ENCODE measurements at places on chromosomes 4 and X. TPM values are rescaled to one million over a fixed set of nuclear protein-coding genes. Genes with fewer than 3 reads are reported as not detected.

GRCh38 chrX:152905081-152905420, 7.2 kb downstream of the ZNF185 start:
- no peak for DNase-seq

GRCh38 chr4:163166041-163166579, 580 bp downstream of the NAF1 start:
- DNase-seq: peak; percentile 49

- DNase-seq: peak; percentile 81
Measured at GRCh38 chr4:111268769-111269414, 646.0 kb upstream of the PITX2 start.

DNA sequence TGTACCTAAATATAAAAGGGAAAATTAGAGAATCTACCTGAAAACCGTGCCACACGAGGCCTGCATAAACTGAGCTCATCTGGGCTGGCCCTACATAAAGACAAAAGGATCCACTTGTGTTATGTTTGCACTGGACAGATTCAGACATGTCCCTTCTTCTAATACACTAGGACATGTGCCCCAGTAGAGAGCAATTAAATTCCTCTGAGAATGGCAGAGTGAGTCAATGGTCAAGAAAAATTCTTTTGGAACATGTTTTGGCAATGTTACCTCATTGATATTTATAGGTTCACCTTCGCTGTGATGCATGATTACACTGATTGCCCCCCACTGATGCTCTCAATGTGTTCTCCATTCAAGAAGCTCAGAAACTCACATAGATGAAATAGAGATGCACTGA, 95.2 kb downstream of the MANBA start:
- no peak for DNase-seq

The ESX1 gene
- not detected for total RNA-seq

DNA sequence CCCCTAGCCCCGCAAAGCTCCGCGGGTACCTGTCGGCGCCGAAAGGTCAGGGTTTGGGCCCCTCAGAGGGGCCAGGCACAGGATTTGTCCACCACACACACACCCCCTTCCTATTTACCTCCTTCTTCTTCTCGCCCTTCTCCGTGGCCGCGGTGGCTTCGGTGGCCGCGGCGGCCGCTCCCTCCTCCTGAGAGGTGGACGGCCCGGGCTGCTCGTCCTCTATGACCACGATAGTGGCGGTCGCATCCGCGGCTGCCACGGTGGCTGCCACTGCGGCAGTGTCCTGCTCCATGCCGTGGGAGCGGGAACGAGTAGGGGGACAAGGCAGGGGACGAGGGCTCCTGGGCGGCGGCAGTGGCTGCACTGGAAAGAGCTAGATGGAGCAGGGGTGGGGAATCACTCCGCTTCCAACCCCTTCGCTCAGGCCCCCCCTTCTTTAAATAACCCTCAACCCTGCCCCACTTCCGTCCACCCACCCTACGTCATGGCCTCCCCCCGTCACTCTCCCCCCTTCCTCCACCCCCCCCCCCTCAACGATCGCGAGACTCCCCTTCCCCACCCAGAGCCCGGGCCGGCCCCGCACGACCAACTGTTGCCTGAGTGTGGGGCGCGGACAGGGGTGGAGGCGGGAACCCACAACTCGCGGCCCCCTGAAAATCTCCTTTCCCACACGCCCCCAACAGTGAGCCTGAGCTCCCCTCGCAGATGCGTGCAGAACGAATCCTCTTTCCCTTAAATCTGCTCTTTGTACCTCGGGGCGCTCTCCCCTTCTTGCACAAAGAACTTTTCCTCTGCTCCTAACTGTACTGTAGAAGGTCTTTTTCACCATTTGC, at the start of gene SMARCA1:
Gene SMARCA1 (minus strand): TSS at position 412 of the 833 bp plus-strand sequence. CDS start 120 bp downstream, at position 292.
- DNase-seq: peak; percentile 69

- DNase-seq: peak; percentile 85
Measured at GRCh38 chr4:19807505-19807904, 444.2 kb upstream of the SLIT2 start.

GRCh38 chr4:58274553-58274952, 1164.4 kb upstream of the IGFBP7 start:
- DNase-seq: no peak

DNA sequence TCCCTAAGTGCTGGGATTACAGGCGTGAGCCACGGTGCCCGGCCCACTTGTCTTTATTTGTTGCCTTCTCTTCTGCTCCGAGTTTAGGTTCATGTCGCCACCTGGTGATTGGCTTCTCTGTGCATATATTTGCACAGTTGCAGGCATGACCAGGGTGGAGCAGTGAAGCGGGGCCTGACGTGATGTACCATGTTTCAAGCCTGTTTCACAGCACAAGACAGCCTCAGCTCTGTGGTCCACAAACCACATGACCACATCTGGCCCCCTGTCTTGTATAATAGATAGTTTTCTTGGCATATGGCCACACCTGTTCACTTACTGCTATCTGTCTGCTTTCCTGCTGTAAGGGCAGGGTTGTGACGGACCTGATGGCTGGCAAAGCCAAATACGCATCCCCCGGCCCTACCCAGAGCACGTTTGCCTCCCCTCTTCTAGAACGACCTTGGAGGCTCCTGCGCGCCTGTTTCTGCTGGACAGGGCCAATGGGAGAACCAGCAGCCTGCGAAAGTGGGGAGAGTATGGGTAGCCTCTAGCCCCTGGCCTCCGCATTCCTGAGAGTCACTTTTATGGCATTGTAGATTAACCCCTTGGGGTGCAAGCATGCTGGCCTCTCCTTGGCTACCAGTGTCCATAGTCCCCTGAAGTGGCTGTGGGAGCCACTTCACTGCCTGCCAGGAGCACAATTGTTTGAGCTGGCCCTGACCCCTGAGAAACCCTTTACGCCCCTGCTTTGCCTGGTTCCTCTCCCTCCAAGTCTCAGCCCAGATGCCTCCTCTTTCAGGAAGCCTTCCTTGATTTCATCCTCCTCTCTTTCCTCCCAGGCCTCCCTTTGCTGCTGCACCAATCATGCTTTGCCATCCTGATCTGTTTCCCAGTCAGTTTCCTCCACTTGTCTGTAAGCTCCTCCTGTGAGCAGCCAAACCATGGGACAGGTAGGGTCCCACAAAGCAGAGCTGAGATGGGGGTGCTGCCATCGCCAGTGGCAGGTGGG, 6.0 kb upstream of the SH3TC1 start:
- peak; percentile 43 for DNase-seq

DNA sequence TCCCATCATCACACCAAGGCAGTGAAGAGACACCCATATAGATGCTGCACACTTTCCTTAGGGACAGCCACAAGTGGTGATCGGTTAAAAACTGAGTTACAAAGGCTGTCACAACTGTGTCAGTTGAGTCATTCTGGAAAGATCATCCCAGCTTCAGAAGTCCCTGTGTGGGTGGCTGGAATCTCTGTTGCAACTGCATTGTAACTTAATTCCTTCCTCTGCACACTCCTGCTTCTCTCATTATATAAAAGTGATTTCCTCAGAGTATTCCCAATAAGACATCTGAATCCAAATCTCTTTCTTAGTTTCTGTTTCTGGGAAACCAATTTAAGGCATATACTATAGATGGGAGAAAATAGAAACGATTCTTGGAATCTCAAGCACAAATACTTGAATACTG, 88.1 kb downstream of the FSTL5 start:
- DNase-seq: no peak

DNA sequence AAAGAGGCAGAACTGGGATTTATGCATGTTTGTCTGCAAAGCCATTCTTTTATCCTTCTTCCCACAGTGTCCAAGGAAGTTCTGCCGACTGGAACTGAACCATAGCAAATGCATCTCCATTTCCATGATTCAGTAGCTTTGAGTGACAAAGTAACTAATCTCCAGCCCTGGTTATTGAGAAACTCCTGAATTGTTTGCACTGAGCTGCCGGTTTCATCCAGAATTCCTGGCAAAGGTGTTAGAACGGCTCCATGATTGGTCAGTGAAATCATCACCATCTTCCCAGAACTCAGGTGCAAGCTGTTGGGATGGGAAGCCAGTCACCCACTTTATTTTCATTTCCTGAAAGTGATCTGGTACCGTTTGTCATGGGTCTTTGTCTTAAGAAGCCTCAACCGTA, 47.0 kb upstream of the SLC34A2 start:
- no peak for DNase-seq

DNA sequence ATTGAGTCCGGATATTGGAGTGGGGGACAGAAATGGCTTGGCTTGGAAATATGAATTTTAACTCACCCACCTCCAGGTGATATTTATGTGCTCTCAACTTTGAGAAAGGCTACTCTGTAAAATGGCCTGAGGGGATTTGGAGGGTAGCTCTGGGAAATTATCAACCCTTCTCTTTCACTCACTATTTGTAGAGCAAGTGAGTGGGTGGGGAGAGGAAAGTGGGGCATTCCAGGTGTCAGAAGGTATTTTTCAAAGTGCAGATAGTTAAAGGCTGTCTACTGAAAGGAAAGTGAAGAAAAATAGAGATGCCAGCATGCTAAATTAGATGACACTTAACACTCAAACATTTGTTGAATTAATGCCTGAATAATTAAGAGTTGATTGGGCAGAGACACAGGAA, 44.1 kb downstream of the TMEM164 start:
- DNase-seq: no peak

GRCh38 chrX:153649178-153649914, 2.3 kb downstream of the DUSP9 start:
- DNase-seq: peak; percentile 47

- DNase-seq: no peak
Measured at GRCh38 chrX:145631461-145631951, 186.1 kb upstream of the SLITRK2 start.

DNA sequence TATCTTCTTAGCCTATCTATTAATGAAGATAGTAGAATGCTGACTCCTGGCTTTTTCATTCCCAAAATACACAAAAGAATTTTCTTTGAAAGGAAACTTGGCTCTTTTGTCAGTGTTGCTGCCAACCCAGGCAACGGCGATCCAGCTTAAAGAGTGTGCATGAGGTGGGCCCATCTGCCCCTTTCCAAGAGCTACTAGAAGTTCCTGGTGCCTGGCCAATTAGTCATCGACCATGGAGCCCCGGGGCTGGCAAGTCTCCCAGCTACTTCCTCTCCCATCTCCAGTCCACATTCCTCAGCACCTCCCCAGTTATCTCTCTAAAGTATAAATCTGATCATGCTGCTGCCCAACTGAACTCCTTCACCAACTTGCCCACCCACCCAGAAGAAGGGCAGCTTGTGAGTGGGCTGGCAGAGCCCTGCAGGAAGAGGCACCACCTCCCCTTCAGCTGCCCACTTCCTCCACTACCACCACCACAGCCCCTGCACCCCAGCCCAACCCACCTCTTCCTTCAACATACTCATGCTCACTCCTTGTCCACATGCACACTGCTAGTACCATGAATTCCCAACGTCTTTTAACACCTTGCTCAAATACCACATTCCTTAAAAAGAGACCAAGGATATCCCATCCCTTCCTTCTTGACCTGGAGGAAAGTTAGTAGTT, 158.2 kb upstream of the MAP3K15 start:
- DNase-seq: peak; percentile 97

DNA sequence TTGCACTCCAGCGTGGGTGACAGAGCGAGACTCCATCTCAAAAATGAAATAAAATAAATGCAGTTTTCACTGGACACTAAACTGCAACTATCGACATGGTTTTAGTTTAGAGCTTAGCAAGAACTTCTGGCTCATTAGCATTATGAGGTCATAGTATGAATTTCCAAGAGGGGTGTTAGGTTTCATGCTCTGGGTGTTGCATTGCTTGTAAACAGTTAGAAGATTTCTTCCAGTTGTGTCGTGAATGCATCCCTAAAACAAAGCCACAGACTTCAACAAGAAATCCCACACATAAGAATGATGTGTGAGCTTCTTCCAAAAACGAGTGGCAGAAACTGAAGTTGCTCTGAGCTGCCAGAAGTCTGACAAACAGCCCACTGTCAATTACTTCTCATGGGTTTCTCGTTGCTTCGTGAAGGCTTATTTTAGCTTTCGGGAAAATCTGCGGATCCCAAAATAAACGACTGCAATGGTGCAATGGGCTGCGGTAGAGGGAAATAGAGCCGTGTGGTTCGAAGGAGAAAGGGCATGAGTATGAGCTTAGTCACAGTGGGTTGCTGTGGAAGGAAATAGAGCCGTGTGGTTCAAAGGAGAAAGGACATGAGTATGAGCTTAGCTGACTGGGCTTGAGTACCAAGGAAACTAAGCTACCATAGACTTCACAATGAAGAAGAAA, 354.9 kb downstream of the DHRSX start:
- DNase-seq: peak; percentile 82

DNA sequence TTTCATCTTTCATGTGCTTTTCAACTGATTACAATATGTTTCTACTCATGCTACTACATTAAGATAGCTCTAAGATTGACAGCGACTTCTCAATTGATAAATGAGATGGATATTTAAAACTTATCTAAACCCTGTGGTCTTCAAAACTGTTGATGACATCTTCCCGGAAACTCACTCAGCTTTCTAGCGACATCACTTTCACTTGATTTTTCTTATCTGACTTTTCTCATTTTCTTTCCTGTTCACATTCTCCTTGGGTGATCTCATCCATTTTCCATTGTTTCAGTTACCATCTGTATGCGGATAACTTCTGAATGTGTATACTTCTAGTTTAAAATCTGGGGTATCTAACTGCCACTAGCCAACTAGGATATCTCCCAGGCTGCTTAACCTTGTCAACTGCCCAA, 3.1 kb downstream of the POLR2B start:
- DNase-seq: peak; percentile 45

DNA sequence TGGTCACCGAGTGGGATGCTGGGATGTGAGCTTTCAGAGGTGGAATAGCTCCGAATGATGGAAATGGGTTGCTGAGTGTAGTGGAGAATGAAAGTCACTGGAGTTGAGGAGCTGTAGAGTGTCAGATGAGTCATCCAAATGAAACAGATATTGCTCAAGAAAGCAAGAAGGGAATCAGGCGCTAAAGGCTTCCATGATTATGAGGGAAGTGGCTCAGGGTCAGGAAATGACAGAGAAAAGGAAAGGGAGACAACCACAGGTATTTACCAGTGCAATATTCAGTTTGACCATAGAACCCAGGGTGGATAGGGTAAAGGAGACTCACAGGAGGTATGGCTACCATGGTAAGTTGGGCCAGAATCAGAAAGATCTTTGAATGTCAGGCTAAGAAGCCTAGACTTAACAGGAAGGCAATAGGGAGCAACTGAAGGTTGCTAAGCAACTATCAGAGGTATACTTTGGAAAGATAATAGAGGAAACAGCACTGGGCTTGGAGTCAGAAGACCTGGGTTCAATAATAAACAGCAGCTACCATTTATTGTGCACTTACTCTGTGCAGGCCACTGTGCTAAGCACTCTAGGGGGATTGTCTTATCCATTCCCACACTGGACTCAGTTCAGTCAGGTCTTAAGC, 11.7 kb downstream of the LAS1L start:
- DNase-seq: peak; percentile 88

The S100G gene
- not detected for total RNA-seq

DNA sequence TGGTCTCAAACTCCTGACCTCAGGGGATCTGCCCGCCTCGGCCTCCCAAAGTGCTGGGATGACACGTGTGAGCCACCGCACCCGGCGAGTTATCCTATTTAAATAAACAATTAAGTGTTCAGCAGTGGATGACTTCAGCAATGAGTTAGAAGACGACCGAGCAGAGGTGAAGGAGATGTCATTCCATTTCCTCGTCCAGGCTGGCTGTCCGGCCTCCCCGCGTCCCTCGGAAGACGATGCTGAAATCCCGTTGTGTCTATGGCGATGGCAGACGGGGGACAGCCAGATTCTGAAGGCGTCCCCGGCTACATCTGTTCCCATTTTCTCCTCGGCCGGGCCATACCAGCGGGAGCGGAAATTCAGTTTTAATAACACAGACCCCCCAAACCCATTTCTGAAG, 209.8 kb downstream of the CRLF2 start:
- no peak for DNase-seq

The SLITRK2 gene
- not detected for total RNA-seq

The EXOC1L gene
- not detected for total RNA-seq

The SEC24B gene
- 12.9 TPM for total RNA-seq
